RPMI7951 (cell line): ENCODE measurements at places on chromosomes 6 and 20. TPM values are rescaled to one million over a fixed set of nuclear protein-coding genes. Genes with fewer than 3 reads are reported as not detected.

- DNase-seq = no peak
These were observed 81.2 kb downstream of the SLC23A2 start for GRCh38 chr20:4920131-4920530.

GRCh38 chr20:54566031-54566688, 90.8 kb downstream of the DOK5 start:
- no peak for DNase-seq

GRCh38 chr20:14444106-14444505, 106.7 kb upstream of the FLRT3 start:
- no peak for DNase-seq

Gene MAPK13
- total RNA-seq = 0.96 and 2.1 TPM in 2 replicates

Gene F13A1
- not detected in 2 replicates for total RNA-seq
